ENCODE measurements at places on chromosomes 2 and 18. TPM values are rescaled to one million over a fixed set of nuclear protein-coding genes. Genes with fewer than 3 reads are reported as not detected.

DNA sequence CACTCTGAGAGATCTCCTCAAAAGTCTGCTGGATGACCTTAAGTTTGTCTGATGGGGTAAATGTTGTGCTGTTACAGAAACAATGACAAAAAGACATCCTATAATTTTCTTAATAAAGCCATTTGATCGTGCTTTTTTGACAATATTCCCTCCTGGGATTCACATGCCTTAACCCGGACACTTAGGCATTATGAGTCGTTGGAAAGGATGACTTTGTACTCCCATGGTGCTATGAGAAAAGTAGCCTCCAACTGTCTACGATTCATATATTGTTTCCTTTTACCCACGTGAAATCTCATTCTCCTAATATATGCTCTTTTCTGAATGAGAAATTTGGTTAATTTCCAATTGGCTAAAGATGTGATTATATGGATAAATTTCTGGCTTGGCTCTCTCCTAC is 6.1 kb upstream of the MPP4 start:
- DNase-seq, result no peak

DNA sequence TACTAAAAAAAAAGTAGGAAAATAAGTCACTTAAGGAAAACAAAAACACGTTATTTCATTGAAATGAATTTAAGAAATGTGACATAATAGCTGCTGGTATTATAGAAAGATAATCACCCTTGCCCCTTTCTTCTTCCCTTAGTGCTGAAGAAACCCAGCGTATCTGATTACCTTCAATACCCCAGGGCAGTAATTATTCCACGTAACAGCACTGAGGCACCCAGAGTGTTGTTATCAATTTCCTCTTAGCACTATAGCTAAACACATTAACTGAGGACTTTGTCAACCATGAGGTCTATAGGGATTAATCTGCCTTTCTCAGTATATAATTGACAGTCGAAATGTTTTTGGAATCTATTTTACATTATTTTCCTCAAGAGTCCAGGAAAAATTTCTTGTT is 180.0 kb upstream of the NXPH2 start:
- DNase-seq, result no peak

DNA sequence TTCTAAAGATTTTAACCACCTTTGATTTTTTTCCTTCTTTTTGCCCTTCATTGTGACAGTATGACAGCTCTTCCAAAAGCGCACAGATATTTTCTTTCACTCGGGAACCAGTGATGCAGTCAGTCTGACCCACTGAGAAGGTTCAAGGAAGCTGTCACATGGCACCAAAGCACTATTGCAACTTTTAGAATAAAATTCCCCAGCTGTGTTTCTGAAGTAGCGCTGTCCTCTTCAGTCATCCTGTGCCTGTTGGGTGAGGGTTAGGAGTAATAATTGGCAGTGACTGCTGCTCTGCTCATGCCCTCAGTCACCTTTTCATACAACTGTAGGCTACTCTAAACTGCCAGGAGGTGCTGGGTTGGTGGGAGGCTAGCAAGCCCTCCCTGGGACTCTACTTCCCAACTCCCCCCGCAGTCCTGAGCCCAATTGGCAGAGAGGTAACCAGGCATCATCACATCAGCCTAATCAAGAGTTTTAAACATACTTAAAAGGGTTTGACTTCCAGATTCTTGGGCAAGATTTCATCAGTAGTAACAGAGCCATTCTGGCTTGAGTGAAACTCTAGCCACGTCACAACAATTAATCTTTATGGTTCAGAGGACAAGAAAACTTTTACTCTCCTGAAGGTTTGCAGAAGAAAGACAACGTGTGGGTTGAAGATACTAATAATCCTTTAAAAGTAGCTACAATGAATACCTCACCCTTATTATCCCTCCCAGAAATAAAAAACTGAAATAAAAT is 473.3 kb downstream of the FBXO15 start:
- DNase-seq, result no peak

- no peak for DNase-seq
Measured at GRCh38 chr18:29311580-29311979, 1134.7 kb upstream of the CDH2 start.

- DNase-seq, result no peak
Measured at GRCh38 chr2:33729353-33729752, 130.3 kb upstream of the FAM98A start.

- DNase-seq, result no peak
Measured at GRCh38 chr2:177599139-177599688, 206.6 kb downstream of the AGPS start.

DNA sequence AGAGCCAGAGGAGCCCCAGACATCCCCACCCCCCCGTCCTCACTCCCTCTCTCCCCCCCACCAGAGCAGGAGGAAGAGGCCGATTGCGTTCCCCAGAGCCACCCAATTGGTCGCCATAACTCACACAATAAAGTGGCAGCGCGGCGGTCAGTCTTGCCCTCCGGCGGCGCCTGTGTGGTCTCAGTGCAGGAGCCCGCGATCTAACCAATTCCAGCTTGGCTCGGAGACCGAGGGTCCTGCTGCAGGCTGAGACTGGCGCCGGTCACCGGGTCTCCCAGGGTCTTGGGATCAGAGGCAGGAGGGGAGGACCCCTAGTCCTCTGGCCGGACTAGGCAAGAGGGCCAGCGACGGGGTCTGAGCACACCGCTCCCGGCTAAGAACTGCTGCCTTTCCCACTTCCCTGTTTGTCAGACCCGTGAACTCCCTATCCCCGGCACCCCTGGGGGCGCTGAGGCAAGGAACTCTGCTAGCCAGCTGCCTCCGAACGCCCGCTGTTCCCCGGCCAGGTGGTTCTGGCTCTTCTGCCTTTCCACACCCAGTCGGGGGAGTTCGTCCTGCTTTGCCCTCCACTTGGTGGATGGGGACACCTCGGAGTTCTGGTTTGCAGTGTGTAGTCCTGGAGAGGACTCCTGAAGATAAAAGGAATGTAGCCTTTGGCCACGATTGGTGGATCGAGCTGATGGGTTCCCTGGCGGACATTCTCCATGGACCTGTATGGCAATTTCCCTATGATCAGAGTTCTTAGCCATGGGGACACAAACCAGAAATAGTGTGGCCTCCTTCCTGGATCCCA is 1.0 kb upstream of the HOXD12 start:
- no peak for DNase-seq

GRCh38 chr2:67476809-67477790 is 80.0 kb downstream of the ETAA1 start:
- peak; percentile 49 for DNase-seq

GRCh38 chr18:12943215-12943614 is 4.6 kb upstream of the SEH1L start:
- no peak for DNase-seq

DNA sequence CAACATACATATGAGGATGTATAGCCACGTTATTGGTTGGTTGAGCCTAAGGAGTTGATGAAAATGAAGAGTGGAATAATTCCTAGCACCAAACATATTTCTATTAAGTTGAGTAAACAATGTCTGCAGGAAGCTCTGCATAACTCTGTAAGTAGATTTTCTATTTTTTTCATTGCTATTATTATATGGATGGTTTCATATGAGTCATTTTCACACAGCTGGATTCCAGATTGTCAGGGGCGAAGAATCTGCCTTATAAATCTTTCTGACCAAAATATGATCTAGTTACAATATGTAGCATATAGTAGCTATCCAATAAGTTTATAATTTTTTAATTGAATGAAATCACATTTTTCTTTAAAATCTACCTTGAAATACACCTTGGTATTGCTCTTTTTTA is 468.0 kb upstream of the PKDCC start:
- no peak for DNase-seq

Gene UGT1A10
- not detected for polyA plus RNA-seq

Gene SGPP2
- polyA plus RNA-seq, result 13.6 TPM

Gene REEP1
- 35.8 TPM for polyA plus RNA-seq
